ENCODE measurements at places on chromosomes 11 and 22. TPM values are rescaled to one million over a fixed set of nuclear protein-coding genes. Genes with fewer than 3 reads are reported as not detected.

DNA sequence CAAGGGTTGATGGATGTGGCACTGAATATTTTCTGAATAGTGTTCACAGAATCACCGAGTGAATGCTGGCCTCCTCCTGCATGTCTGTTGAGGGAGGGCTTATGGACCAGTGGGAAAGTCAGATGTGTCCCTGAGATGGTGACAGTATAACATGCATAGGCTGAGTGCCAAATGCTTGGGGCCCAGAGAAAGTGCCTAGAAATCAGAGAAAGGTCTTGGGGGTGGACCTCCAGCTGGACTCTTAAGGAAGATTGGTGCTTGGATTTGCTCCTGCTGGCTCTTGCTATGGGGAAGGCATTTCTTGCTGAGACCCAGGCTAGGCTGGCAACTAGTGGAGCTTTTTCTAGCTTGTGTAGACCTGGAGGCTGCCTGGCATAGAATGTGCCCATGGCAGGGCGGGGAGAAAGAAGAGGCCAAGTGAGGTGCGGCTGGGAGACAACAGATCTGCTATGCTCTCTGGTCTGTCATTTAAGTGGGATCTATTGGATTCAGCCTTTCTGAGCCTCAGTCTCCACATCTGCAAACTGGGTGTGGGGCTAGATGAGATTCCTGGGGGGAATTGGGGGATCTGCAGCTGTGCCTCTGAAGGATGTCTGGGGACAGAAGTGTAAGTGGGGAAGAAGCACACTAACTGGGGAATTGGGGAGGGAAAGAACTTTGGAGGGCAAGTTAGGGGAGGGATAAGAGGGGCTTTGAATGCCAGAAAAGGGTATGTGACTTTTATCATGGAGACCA lies 27.4 kb downstream of the ZNRF3 start:
- no peak for DNase-seq

DNA sequence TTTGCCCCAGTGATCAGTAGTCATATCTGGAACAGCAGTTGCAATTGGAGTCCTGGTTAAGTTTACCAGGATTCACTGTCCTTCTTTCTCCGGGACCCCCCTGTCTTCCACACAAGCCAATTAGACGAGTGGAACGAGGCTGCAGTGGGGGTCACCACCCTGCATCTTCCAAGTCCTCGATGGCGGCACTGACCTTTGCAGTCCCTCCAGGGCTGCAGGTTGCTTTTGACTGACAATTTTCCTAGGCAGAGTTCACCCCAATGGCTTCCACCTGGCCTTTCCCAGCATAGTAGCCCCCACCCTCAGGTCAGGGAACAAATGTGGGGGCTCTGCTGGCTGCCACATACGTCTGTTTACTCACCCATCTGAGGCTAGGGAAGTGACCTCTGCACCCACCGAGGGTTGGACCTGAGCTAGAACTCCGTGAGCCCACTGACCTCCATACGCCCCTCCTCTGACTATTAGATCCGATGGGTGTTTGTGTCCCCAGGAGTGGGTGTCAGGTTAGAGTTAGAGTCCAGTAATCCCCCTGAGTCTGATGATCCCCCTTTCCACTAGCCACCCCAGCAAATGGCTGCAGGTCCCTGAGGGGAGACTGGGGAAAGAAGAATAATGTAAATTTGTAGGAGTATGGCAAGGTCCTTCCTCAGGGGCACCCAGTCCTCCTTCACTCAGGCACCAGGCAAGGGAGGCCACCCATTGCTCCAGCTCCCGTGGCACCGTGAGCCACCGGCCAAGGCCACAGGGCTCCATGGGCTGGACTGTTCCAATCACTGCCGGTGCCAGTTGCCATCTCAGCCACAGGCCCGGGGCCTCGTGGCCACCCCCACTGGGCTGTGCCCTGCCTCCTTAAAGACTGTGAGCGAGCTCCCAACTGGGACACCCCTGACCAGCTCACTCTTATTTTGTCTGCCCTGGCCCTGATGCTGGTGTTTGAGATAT lies 5.5 kb downstream of the C11orf21 start:
- DNase-seq: no peak

- DNase-seq: no peak
Observed at GRCh38 chr11:92411431-92411830, 186.8 kb downstream of the FAT3 start.

DNA sequence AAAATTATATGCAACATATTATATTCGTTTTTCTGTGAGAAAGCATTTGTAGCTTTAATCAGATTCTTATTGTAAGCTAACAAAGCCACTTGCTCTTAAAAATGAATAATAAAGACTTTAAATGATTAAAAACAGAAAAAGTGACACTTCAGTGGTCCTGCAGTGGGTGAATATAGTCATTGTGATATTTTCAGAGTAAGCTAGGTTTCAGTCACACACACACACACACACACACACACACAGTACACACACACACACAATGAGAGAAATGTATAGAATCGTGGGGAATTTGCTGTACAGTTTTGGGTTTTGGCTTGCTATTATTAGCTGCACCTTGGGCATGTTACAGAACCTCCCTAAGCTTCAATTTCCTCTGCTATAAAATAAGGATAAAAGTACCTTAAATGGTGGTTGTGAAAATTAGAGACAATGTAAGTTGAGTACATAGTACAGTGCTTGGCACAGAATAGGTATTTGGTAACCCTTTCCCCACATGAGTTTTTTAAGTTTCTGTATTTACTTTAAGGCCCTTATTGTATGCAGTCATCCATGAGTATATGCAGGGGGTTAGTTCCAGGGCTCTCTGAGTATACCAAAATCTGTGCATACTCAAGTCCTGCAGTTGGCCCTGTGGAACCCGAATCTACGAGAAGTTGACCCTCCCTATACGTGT lies 39.8 kb downstream of the CSTPP1 start:
- no peak for DNase-seq

The FJX1 gene
- 0.36 TPM for total RNA-seq

GRCh38 chr11:75267171-75267970 lies 26.8 kb downstream of the TPBGL start:
- no peak for DNase-seq

GRCh38 chr11:45332276-45332934 lies 46.3 kb upstream of the SYT13 start:
- peak; percentile 62 for DNase-seq

The ALG9 gene
- total RNA-seq: 23.9 TPM

DNA sequence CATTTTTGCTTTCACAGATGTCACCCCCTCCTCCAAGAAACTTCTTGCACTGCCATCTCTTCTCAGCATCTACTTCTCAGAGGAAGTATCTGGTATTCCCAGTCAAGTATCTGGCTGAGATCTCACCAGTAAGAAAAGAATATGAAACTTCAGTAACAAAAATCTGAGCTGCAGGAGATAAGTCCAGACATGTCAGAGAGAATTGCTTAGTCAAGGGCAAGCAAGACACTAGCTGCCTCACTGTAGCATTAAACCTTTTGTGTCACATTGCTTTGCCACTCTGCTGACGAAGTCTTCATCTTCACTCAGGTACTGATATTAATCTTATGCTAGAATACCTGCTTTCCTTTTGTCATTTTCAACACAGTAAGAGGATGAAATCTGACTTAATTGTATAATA lies 70.6 kb upstream of the ZC3H12C start:
- DNase-seq: no peak

- peak; percentile 12 for DNase-seq
Observed at GRCh38 chr11:32890843-32891656, 1.6 kb upstream of the QSER1 start.

The EIF3M gene
- total RNA-seq: 177 TPM

DNA sequence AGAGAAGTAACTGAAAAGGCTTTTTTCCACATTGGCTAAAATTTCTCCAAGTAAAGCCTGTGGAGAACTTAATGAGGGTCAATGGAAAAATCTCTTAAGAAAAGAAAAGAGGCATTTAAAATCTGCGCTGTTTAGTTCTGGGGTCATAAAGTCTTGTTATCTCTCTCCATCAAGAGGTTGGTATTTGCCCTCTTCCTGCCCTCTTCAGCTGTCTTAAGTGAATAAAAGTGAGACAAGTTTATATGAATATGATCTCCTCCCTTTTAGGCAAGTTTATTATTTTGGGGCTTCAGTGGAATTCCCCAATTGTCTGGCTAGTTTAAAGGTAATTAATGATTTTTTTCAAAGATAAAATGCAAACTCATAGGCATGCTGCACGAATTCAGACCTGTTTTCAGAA lies 89.6 kb downstream of the ARL14EP start:
- DNase-seq: no peak

- DNase-seq: no peak
Observed at GRCh38 chr11:119371778-119372182, 9.7 kb downstream of the USP2 start.

DNA sequence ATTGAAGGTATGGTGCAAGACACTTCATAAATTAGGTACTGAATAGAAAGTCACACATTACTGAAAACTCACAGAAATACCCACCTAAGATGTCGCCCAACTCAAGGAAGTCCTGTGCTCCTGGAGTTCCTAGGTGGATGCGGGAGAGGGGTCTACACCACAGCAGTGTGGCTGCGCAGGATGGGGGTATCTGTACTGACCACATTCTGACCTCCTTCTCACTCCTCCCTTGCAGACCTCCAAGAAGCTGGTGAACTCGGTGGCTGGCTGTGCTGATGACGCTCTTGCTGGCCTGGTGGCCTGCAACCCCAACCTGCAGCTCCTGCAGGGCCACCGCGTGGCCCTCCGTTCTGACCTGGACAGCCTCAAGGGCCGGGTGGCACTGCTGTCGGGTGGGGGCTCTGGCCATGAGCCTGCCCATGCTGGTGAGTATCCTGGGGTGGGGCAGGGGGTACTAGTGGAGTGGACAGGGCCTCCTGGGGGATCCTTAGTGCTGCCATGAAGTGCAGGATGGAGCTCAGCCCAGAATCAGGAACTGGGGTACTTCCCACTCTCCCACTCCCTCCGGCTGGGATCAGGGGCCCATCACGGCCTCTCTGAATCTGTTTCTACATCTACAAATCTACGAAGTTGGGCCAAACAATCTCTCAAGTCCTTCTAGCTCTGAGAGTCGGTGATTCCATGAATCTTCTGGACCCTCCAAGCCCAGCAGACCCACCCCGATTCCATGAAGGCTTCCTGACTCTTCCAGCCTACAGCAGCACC lies 4.9 kb downstream of the TKFC start:
- DNase-seq: no peak

GRCh38 chr11:47106798-47107411 lies 69.8 kb downstream of the ARFGAP2 start:
- no peak for DNase-seq

- DNase-seq: no peak
Observed at GRCh38 chr11:116647305-116648080, 125.3 kb downstream of the BUD13 start.

DNA sequence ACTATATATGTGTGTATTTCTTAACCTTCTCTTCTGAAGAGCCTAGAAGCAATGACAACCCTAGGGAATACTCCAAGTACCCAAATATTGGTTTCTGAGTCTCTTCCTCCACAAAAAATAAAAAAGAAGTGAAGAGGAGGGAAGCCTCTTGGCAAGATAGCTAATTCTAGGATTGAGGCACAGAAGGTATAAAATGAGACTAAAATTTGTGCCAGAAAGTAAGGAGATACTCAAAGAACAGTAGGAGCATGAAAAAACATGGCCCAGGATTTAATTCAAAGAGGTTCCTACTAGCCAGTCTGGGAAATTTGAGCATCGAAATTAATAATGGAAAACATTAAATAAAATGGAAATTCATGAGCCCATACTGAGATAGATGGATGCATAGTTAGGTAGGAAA lies 112.1 kb downstream of the PAX6 start:
- no peak for DNase-seq

The ZNF214 gene
- not detected for total RNA-seq

The SLC5A12 gene
- not detected for total RNA-seq

- no peak for DNase-seq
Observed at GRCh38 chr11:61541598-61541997, 33.0 kb downstream of the LRRC10B start.

- no peak for DNase-seq
Observed at GRCh38 chr11:86623041-86623621, 49.3 kb downstream of the ME3 start.

All from B cell (primary cell).